Immature natural killer cell (primary cell): ENCODE measurements at places on chromosomes 6 and 20.

- H3K4me1 ChIP-seq = no peaks in the 10 kb centered on the region
- no peak overlapping the region for H3K27ac ChIP-seq
- H3K4me3 ChIP-seq = no peak overlapping the region
Observed at GRCh38 chr6:71481011-71481410, 192.4 kb downstream of the OGFRL1 start.

DNA sequence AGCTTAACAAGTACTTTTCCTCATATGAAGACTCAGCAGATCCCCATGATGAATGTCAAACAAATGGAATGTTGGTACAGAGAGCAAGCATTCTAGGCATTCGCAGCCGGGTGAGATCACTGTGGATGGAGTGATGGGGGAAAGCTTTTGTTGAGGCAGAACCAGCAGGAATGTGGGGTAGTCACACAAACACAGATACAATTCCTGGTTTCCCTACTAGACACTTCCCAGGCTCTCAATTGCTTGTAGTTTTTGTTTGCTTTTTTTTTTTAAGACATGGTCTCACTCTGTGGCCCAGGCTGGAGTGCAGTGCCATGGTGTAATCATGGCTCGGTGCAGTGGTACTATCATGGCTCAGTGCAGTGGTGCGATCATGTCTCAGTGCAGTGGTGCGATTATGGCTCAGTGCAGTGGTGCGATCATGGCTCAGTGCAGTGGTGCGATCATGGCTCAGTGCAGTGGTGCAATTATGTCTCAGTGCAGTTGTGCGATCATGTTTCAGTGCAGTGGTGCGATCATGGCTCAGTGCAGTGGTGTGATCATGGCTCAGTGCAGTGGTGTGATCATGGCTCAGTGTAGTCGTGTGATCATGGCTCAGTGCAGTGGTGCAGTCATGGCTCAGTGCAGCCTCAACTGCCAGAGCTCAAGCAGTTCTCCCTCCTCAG is 15.4 kb upstream of the IER3 start:
- H3K27ac ChIP-seq = no peak overlapping the region
- H3K4me1 ChIP-seq = no peaks in the 10 kb centered on the region
- H3K27me3 ChIP-seq = peaks cover 2% of the 10 kb centered on the region
- no peaks in the 10 kb centered on the region for H3K36me3 ChIP-seq

DNA sequence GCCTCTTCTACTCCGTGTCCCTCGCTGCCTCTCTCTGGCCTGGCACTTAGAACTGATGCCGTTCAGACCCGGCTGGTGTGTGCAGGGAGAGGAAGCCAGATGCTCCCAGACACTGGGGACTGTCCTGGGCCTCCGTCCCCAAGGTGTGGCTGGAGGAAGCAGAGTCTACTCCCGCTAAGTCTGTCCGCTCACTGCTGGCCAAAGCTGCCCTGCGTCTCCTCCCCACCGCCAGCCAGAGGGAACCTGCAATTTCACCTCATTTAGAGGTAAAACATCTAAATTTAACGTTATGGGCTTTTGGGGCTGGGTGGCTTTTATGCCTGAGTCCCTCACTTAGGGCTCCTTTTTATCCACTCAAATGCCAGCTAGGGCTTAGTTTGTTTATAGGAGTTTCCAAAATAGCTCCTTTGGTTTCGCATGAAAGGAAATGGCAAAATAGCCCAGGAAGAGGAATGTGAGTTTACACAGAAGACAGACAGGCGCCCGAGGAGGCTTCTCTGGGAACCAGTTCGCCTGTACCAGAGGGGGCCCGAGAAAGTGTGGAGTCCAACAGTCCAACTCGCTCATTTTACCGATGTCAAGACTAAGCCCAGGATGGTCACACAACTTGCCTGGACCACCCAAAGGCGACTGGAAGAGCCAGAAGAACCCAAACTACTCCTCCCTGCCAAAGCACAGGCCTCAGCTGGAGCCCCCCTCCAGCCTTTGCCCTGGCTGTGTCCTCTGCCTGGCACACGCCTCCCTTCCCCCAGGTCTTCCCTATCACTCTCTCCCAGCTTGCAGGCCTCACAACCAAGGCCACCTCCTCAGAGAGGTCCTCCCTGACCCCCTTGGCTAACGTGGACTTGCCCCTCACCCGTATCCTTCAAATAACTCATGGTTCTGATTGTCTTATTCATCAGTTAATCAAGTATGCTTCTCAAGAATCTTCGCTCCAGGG is 54.5 kb downstream of the RIPOR3 start:
- no peak overlapping the region for H3K27ac ChIP-seq
- no peaks in the 10 kb centered on the region for H3K4me1 ChIP-seq
- peaks cover 5% of the 10 kb centered on the region for H3K27me3 ChIP-seq
- no peaks in the 10 kb centered on the region for H3K36me3 ChIP-seq
- DNase-seq = no peak
- H3K4me3 ChIP-seq = no peak overlapping the region

DNA sequence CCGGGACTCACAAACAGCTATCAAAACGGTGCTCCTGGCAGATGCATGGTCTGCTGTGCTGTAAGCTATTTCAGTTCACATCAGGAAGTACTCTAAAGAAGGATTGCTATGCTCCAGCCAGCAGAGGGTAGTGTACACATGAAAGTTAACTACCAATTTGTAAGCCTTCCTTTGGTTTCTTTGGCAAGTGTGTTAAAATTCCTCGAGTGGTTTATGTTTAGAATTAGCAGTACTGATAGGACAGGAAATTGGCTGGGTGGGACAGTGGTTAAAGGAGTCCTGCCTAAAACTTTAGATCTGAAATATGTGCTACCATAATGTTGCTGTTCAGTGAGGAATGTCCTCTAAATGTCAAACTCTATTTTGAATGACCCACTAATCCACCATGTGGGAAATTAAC is 47.4 kb downstream of the TRMT11 start:
- H3K27me3 ChIP-seq = no peaks in the 10 kb centered on the region
- peaks cover 8% of the 10 kb centered on the region for H3K4me1 ChIP-seq
- H3K36me3 ChIP-seq = peaks cover 19% of the 10 kb centered on the region
- H3K27ac ChIP-seq = no peak overlapping the region

DNA sequence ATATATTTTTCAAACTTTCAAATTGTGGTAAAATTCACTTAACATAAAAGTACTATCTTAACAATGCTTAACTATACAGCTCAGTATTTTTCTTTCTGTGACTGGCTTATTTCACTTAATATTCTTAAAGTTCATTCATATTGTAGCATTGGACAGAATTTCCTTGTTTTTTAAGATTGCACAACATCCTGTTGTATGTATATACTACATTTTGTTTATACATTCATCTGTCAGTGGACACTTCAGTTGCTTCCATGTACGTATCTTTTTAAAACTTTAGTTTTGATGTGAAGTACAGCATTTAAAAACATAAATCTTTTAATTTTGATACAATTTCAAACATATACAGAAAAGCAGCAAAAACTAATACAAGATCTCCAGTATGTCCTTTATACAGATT is 220.7 kb downstream of the ZFAND3 start:
- H3K27ac ChIP-seq = peak overlapping the region; percentile 34
- peaks cover 73% of the 10 kb centered on the region for H3K4me1 ChIP-seq
- no peak for DNase-seq
- H3K27me3 ChIP-seq = no peaks in the 10 kb centered on the region
- H3K4me3 ChIP-seq = no peak overlapping the region

- H3K4me1 ChIP-seq = no peaks in the 10 kb centered on the region
- H3K27ac ChIP-seq = no peak overlapping the region
- no peak for DNase-seq
- H3K4me3 ChIP-seq = no peak overlapping the region
- no peaks in the 10 kb centered on the region for H3K27me3 ChIP-seq
- H3K36me3 ChIP-seq = no peaks in the 10 kb centered on the region
Observed at GRCh38 chr6:56528412-56528841, 114.3 kb downstream of the DST start.

DNA sequence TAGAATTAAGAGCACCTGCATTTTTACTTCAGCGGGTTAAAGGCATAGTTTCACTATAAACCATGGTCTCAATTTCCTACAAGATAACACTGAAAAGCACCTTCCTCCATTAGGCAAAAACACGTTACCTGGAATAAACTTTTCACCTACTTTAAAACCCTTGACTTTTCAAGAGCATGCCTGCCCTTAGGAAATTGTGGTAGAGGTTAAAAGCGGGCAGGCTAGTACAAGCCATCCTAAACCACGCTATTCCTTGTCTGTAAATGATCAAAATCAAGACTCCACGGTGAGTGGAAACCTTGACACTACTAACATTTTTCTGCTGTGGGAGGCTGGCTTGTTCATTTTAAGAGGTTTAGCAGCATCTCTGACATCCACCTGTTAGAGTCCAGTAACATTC is 43.9 kb downstream of the NR2E1 start:
- peaks cover 3% of the 10 kb centered on the region for H3K27me3 ChIP-seq
- DNase-seq = no peak
- no peak overlapping the region for H3K4me3 ChIP-seq

- no peak for DNase-seq
- no peak overlapping the region for H3K4me3 ChIP-seq
- no peaks in the 10 kb centered on the region for H3K36me3 ChIP-seq
- no peaks in the 10 kb centered on the region for H3K27me3 ChIP-seq
- H3K4me1 ChIP-seq = peaks cover 40% of the 10 kb centered on the region
- H3K27ac ChIP-seq = no peak overlapping the region
Observed at GRCh38 chr6:356828-357251, 34.7 kb upstream of the IRF4 start.

- H3K27ac ChIP-seq = no peak overlapping the region
- H3K4me3 ChIP-seq = no peak overlapping the region
- H3K36me3 ChIP-seq = no peaks in the 10 kb centered on the region
- no peaks in the 10 kb centered on the region for H3K4me1 ChIP-seq
- no peak for DNase-seq
Observed at GRCh38 chr6:167739721-167740475, 86.8 kb upstream of the AFDN start.

DNA sequence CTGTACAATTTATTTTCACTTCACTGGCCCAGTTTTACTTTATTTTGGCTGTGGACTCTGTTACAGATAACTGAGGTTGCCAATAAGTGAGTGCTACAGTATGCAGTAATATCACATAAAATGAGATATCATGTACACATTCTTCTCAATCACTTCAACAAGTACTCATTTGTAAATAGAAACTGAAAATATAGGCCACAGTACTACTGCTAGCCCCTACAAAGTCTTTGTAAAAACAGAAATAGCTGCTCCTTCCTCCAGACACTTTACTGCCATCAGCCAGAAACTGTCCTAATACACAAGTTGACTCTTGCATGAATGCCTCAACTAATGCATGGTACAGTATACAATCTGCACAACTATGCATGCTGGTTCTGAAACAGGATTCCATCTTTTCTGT is 9.2 kb downstream of the DTNBP1 start:
- H3K36me3 ChIP-seq = peaks cover 13% of the 10 kb centered on the region
- H3K27me3 ChIP-seq = no peaks in the 10 kb centered on the region
- DNase-seq = no peak
- H3K4me3 ChIP-seq = no peak overlapping the region
- peaks cover 49% of the 10 kb centered on the region for H3K4me1 ChIP-seq

- no peaks in the 10 kb centered on the region for H3K36me3 ChIP-seq
- peaks cover 27% of the 10 kb centered on the region for H3K4me1 ChIP-seq
- H3K4me3 ChIP-seq = peak overlapping the region; percentile 100
- H3K27me3 ChIP-seq = peaks cover 15% of the 10 kb centered on the region
- peak overlapping the region; percentile 99 for H3K27ac ChIP-seq
- no peak for DNase-seq
Observed at GRCh38 chr6:45378334-45378926, 696 bp upstream of the SUPT3H start.

- peaks cover 3% of the 10 kb centered on the region for H3K27me3 ChIP-seq
- H3K36me3 ChIP-seq = no peaks in the 10 kb centered on the region
- DNase-seq = no peak
- peaks cover 5% of the 10 kb centered on the region for H3K4me1 ChIP-seq
- H3K4me3 ChIP-seq = no peak overlapping the region
Observed at GRCh38 chr20:4217349-4217841, 202.0 kb upstream of the RNF24 start.

DNA sequence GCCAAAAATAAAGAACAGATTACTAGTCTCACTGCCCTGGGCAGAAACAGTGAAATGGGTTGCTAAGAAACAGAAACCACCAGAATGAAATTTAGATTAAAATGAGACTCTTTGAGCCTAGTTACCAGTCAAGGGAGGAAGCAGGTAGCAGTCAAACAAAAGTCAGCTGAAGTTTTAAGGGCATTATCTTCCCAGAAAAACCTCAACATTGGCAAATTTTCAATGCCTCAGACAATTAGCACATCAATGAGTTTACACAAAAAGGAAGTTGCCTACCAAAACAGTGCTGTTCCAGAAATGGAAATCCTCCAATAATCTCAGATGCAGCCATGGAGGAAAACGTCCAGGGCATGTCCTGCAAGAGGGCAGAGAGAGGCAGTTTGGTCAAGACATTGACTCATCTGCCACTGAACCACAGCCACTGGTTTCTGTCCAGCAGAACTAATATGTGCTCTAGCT is 399.7 kb upstream of the ADGRB3 start:
- no peaks in the 10 kb centered on the region for H3K4me1 ChIP-seq
- no peak overlapping the region for H3K27ac ChIP-seq
- H3K27me3 ChIP-seq = no peaks in the 10 kb centered on the region
- no peak overlapping the region for H3K4me3 ChIP-seq

DNA sequence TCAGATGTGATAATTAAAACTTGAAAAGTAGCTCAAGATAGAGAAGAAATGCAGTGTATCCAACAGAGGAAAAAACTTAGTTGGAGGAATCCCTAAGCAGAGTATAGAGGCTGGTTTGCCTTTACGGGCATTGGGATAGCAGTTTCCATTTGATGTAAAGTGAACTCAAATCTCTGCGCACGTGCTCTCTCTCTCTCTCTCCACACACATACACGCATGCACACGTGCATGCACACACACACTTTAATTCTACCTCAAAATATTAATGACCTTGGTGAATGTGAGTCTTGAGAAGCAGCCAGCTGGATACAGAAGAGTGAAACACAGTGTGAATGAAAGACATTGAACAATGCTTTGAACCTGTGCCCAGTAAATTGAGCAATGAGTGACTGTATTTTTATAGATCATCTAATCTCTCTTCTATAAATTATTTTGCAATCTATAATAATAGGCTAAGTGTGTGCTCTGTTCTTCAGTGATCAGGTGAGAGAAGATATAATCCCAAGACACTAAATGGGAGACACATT is 247.7 kb upstream of the FAM83B start:
- no peak for DNase-seq
- no peaks in the 10 kb centered on the region for H3K4me1 ChIP-seq
- H3K36me3 ChIP-seq = no peaks in the 10 kb centered on the region
- no peak overlapping the region for H3K27ac ChIP-seq
- H3K27me3 ChIP-seq = no peaks in the 10 kb centered on the region

DNA sequence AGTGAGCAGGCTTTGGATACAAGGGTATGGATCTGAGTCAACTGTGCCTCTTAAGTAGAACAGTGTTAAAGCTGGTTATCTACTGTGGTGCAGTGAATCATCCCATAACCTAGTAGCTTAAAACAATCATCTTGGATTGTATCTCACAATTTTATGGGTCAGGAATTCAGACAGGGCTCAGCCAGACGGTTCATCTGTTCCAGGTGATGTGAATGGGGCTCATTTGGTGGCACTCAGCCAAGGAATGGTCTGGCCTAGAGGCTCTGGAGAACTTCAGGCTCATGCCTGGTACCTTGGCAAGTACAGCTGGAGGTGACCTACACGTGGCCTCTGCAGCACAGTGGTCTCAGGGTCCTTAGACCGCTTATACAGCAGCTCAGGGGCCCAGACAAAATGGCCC is 11.2 kb upstream of the CDH4 start:
- no peaks in the 10 kb centered on the region for H3K36me3 ChIP-seq
- no peak for DNase-seq
- no peak overlapping the region for H3K27ac ChIP-seq
- no peaks in the 10 kb centered on the region for H3K4me1 ChIP-seq
- H3K27me3 ChIP-seq = peaks cover 9% of the 10 kb centered on the region
